ENCODE measurements at places on chromosomes 16 and 17.

DNA sequence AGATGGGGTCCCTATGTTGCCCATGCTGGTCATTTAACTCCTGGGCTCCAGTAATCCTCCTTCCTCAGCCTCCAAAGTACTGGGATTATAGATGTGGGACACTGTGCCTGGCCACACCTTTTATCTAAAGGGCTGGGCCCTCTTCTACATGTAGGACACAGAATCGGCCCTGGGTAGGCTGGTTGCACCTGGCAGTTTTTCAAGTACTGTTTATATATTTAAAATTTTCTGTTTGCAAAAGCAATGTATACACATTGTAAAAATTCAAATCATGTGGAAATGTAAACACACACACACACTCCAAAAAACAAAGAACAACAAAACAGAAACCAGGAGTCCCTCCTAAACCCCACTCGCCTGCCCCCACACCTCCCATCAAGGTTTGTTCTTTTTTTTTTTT lies 28.1 kb upstream of the SIAH1 start:
- DNase-seq = no peak

DNA sequence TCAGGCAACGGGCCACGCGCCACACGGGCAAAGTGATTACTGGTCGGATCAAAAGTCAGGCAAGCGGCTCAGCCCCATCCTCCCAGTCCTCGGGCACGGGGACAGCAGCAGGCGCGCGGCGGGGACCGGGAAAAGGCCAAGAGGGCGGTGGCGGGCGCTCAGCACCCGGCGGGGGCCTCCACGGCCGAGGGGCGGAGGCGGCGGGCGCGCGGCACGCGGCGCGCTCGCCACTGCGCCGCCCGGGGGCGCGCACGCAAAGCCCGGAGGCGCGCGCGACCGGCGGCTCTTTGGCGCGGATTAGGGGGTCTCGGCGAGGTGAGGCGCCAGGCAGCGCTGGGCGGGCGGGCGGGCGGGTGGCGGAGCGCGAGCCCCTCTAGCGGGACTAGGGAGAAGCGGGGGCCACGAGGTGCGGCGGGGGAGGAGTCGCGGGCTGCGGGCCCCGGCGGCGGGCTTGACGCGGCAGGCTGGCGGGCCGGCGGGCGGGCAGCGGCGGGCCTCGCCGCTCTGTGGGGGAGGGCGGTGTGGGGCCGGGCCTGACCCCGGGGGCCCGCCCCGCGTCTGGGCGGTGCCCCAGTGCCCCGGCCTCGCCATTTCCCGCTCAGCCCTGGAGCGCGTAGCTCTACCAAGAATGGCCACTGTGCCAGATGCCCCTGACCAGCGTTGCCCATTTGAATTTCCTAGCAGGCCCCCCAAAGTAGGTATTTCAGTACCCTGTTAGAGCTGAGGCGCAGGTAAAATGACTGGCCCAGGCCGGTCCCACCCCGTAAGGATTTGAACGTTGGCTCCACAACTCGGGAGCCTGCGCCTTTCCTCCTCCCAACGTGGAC lies at the start of the genes ACACA and TADA2A:
Gene ACACA, minus strand, starts transcription at position 202 of the 827 bp plus-strand sequence. CDS start 537 bp downstream, outside the sequence.
Gene TADA2A, plus strand, starts transcription at position 252 of the 827 bp plus-strand sequence. CDS start 4,480 bp downstream, outside the sequence.
- peak; percentile 79 for DNase-seq

- DNase-seq = no peak
Measured at GRCh38 chr16:61435346-61435745, 600.9 kb downstream of the CDH8 start.

DNA sequence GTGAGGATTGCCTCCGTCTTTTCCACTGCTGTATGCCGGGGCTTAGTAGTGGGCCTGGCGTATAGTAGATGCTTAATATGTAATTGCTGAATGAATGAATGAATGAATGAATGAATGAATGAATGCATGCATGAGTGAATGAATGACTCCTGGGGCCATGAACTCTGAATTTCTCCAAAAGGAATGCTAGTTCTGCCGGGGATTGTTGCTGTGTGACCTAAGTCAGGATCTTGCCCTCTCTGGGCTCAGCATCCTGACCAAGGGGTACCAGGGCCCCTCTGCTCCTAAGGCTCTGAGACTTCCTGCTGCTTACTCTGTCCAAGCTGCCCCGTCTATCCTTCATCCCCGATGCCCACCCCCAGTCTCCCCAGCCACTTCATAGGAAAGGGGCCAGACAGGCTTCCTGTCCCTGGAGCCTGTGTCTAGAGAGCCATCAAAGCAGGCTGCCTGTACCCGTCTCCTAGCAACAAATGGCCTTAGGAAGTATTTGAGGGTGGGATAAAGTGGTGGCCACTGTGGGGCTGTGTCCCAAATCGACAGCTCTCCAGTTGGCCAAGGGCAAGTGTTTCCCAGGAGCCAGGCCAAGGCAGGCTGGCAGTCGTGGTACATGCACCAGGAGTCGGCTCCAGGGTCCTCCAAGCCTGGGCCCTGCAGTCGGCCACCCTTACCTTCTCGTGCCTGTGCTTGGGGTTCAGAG lies 11.6 kb upstream of the MPRIP start:
- DNase-seq = no peak

- DNase-seq = no peak
Measured at GRCh38 chr17:46125831-46126230, 67.4 kb downstream of the KANSL1 start.

DNA sequence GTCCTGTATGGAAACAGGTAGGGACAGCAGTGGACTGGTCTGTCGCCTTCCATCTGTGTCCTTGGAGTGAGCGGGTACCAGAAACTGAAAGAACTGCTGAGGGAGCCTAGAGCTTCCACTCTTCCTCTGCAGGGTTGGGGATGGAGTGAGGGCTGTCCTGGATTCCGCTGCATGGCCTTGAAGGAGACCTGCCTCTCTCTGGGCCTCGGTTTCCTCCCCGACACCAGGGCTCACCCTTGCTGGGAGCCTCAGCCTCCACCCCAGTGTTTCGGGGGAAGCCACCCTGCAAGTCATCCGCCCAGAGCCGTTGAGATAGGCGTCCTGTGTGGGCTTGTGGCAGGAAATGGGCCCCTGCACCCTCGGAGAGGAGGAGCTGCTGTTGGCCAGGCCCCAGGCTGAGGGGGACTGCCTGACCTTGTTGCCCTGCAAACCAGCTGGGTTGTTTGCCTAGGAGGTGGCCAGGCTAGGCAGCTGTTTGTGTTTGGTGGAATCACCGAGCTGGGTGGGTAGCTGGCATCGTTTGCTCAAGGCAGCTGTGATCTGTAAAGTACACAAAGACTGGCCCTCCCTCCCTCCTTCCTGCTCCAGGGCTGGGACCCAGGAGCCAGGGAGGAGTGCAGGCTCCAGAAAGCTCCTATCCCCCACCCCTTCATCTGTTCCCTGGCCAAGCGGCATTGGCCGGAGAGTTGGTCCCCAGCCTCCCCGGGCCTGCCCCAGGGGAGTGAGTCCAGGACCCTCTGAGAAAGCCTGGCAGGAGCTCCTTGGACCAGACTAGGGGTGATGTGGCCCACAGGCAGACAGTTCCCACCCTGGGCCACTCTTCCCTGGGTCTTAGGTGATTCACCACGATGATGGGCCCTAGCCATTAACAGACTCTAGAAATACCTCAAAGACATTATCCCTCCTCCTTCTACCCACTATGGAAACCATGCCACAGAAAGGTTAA lies 1.3 kb downstream of the RAB37 start:
- DNase-seq = peak; percentile 64

DNA sequence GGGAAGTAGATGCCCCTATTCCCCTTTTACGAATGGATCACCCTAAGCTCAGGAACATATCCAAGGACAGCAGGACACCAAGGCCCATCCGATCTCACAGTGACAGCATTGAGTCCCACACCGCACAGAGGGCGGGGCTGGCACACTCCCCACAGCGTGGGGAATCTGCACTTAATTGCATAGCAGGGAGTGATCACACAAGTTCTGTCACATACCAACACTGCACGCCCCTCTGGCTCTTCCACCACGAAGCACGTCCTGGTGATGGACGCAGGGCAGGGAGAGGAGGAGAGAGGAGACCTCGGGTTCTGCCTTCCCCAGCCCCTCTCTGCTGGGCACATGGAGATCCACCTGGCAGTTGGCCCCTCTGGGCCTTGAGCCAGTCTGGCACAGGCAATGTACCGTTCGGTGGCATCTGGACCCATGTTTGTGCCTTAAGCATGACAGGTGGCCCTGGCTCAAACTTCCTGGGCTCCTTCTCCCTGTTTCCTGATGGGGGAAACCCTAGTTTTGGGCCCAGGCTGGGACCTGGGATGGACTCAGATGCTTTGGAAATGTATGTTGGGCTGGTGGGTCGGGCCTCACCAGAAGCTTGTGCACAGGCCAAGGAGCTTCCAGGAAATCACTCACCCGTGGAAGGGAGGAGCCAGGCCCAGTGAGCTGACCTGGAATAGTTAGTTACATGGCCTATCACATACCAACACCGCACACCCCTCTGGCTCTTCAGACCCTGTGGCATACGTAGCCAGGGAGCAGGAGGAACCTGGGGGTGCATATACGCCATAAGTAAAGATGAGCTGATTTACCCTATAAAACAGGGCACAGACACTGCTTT lies 35.1 kb upstream of the CREBBP start:
- DNase-seq = no peak

DNA sequence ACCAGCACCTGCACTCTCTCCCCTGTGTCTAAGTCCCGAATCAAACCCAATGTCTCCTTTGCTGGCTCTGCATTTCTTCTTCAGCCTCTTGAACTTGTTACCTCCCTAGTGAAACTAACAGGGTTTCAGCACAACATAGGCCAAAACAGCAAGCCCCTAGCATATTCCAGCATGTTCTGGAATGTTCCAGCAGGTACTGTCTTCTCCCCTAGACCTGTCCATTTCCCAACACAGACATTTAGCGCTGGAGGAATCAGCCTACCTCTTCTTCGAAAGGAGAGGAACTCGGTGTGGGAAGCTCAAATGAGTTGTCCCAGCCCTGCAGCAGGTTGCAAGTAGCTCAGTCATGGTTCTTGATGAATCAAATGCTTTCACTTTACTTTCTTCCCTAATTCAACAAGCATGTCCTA lies 47.1 kb downstream of the LITAF start:
- DNase-seq = no peak

GRCh38 chr16:1057252-1057932 lies 15.2 kb upstream of the SSTR5 start:
- DNase-seq = peak; percentile 75

DNA sequence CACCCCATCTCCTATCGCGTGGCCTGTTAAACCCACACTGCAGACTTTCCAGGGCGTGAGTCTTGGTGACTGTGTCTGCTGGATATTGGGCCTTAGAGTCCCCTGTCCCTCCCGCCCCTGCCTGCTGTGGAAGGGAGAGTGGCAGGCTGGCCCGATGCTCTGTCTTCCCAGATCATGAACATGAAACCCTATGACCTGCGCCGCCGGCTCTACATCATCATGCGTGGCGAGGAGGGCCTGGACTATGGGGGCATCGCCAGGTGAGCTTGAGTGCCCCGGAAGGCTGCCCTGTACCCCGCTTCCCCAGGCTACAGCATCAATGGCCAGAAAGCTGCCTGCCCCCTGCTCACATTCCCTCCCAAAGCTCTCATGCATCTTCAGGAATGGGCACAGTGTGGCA lies 19.5 kb upstream of the CLEC18A start:
- no peak for DNase-seq

DNA sequence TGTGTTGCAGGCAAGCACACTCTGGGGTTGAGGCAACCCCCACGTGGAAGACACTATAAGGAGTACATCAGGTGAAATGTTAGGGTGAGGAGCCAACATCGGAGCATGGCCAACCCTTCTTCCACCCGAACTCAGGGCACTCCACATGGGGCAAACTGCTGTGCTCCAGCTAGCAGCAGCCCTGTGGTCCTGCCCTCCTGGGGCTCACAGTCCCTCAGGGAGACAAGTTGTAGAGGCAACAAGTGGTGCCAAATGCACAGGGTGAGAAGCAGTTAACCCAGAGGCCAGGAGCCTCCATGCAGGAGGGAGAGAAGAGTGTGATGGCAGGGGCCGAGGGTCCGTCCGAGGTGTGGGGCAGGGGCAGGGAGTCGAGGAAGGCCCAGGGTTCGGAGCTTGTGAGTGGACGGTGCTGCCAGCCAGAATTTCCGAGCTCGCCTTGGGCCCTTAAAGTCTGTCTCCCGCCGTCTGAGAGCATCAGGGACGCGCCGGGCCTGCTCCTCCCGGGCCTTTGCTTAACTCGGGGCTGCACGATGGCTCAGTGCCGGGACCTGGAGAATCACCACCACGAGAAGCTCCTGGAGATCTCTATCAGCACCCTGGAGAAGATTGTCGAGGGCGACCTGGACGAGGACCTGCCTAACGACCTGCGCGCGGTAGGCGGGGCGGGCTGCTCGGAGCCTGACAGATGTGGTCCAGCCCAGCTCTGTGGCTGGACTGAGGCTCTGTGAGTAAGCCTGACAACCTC lies 32.3 kb downstream of the ATPAF2 start:
- no peak for DNase-seq

- DNase-seq = no peak
Measured at GRCh38 chr16:53220585-53220984, 165.8 kb downstream of the CHD9 start.

- peak; percentile 62 for DNase-seq
Measured at GRCh38 chr17:45410144-45411091, 22.3 kb downstream of the ARHGAP27 start.

GRCh38 chr17:47686276-47686635 lies 7.7 kb upstream of the TBKBP1 start:
- no peak for DNase-seq

- DNase-seq = no peak
Measured at GRCh38 chr17:57512258-57512657, 232.8 kb downstream of the CCDC182 start.

- no peak for DNase-seq
Measured at GRCh38 chr17:604765-605164, 109.9 kb downstream of the VPS53 start.

All from activated naive CD4-positive, alpha-beta T cell treated with anti-CD3 and anti-CD28 coated beads, Interleukin-2, amount 50 U/mL, for 16 hours (primary cell).